ENCODE measurements at places on chromosomes 1 and 21.
A peak's percentile ranks its signal among the peaks of the same experiment; 100 is the strongest.

GRCh38 chr1:212141404-212141803 is 105.9 kb downstream of the DTL start:
- no peak for DNase-seq

DNA sequence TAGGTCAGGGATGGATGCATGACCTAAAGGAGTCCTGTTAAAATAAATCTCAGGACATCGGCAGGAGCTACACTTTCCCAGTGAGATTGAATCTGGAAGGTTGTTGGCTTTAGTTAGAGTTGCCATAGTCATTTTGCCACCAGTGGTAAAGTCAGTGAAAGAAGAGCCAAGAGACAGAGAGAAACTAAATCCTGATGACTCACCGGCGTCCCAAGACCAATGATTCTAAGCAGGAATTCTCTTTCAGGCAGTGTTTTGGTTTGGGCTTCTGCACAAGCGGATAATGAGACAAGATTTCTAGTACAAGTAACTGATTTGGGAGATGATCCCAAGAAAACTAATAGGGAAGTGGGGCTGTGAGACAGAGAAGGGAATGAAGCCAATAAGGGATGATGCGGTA is 88.8 kb upstream of the ETS2 start:
- DNase-seq: no peak

GRCh38 chr1:161766102-161766981 is at the start of gene ATF6:
Gene ATF6 (plus strand): TSS chr1:161766320. CDS start chr1:161766361, 41 bp downstream.
- peak; percentile 61 for DNase-seq

DNA sequence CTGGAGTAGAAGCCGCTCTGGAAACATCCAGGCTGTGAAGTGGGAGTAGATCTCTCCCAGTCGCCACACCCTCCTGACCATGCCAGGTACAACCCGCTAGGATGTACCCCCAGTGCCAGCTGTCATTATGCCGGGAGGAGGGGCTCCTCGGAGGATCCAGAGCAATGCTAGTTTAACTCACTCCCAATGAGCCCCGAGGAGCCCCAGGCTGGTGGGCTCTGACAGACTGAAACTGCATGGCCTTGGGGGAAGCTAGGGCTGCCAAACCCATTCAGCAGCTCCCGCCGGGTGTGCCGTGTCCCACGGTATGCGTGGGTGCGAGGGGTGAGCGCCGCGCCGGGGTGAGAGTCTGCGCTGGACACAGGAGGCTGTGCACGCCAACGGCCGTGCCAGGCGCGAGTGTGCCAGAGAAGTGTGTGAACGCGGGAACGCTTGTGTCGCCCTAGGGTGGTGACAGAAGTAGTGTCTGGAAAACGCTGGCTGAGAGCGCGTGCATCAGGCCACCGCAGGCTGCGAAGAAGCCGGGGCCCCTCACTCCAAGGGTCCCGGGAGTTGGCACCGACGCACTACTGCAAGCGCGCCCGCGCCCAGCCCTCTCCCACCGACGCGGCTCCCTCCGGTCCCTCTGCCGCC is 177.1 kb upstream of the EDN2 start:
- no peak for DNase-seq

GRCh38 chr1:202122639-202123335 is at the start of gene GPR37L1:
Gene GPR37L1 (plus strand): TSS chr1:202122917. CDS start chr1:202122964, 47 bp downstream.
- no peak for DNase-seq

GRCh38 chr1:16960560-16961296 is 19.7 kb downstream of the MFAP2 start:
- DNase-seq: peak; percentile 72
